ENCODE measurements at places on chromosomes 2 and 18. TPM values are rescaled to one million over a fixed set of nuclear protein-coding genes. Genes with fewer than 3 reads are reported as not detected.

Gene SCN7A
- 0.48 TPM for total RNA-seq

Gene GALNT5
- 3.8 TPM for total RNA-seq

Gene KLHL41
- total RNA-seq: 0.40 TPM

Gene TGFA
- 42.6 TPM for total RNA-seq

Gene GLI2
- total RNA-seq: 0.72 TPM

Gene DAPL1
- total RNA-seq: 179 TPM

Gene SNX17
- total RNA-seq: 62.1 TPM

Gene PIEZO2
- total RNA-seq: 0.76 TPM

Gene UCN
- 0.56 TPM for total RNA-seq

Gene PRSS56
- not detected for total RNA-seq

Gene SCYGR4
- not detected for total RNA-seq

Data from esophagus mucosa (tissue), 1 donor.